Activated naive CD4-positive, alpha-beta T cell treated with anti-CD3 and anti-CD28 coated beads for 36 hours (primary cell): ENCODE measurements at places on chromosomes 3 and 15. TPM values are rescaled to one million over a fixed set of nuclear protein-coding genes. Genes with fewer than 3 reads are reported as not detected.

DNA sequence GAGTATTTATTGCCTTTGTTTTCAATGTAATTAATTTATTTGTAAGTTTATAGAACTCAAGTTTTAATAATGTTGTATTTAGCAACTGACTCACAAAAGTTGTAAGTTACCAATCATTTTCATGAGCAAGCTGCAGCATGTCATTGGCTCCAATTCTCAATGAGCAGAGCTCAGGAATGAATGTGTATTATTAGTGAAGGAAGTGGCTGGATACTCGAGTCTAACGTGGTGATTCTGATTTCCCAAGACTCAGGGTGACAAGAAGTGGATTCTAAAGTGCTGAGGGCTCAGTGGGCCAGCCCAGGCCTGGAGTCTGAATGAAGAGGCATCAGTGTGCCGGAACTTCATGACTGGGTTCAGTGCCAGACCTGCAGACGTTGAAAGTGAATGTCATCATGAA lies 39.6 kb downstream of the CLDN11 start:
- no peak for DNase-seq

Gene LMAN1L
- total RNA-seq = not detected

DNA sequence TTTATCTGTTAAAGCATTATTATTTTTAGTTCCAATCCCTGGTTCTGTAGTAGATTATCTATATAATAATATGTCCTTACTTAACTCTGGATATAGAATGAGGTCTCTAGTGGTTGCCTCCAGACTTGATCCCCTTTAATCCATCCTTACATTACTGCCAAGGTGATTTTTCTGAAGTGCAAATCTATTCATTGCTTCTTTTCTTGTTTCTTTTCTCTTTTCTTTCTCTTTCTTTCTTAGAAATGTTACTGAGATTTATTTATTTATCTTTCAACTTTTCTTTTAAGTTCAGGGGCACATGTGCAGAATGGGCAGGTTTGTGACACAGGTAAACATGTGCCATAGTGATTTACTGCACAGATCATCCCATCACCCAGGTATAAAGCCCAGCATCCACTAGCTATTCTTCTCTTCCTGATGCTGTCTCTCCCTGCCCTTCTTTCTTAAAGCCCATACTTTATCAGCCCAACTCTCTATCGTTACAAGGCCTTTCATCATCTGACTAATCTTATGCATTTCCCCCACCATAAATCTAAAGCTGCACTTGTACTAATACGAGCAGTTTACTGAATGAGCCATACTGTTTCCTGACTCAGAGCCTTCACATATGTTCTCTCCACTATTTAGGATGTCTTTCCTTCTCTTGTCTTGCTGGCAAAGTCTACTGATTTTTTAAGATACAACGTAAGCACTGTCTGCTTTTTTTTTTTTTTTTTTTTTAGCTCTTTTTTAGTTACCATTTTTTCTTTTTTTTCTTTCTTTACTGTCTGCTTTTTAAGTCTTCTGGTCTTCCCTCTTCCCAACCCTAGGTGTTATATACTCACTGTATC lies 4.6 kb downstream of the GLCE start:
- DNase-seq = no peak

Gene ZBED2
- total RNA-seq = 394 TPM

Gene ZNF662
- 1.5 TPM for total RNA-seq

DNA sequence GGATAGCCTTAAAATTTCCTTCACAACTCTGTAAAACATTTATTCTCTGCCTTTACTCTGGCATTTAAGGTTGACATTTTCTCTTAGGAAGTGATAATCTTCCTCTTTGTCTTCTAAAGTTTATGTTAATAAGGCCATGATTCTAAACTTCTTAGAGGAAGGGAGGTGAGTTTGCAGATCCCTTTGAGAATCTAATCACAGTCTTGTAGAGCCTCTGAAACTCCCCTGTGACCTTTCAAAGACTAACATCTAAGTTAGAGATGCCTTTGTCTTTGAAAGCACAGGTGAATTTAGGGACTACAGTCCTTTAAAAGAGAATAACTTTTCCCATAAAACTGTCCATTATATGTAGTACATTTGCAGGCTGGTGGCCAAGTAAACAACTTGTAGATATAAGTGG lies 115.1 kb downstream of the PLCL2 start:
- DNase-seq = no peak

Gene LRRIQ4
- total RNA-seq = not detected

DNA sequence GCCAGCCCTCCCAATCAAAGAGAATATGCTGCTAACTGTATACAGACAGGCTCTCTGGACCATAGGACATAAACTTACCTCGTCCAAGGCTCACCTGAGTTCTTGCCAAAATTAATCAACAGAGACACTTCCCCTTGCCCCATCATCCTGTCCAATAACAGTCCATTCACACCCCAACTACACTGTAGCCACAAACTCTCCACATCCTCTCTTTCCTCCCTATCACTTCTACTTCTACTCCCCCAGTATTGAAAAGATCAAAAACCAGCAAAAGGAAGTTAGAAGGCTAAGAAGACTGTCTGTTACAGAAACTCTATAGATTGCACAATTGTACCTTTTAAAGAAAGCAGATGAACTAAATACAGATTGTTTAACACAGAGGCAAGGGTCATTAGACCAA lies 133.5 kb upstream of the STT3B start:
- DNase-seq = no peak

DNA sequence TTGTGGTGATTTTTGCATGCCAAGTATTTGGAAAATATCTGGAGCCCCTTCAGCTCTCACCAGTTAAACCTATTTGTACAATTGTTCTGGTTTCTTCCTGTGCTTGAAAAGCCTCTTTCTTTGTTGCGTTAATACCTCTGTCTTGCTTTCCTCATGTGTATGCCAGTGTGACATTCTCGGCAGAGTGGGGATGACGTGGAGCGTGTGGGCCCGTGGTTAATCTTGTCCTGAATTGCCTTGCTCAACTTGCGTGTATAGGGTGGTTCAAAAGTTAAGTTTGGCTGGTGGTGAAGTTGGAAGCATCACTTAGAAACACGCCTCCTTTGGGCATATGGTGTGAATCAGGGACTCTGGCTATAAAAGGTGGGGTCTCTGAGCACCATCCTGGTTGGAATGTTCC lies 67.1 kb downstream of the IGF1R start:
- no peak for DNase-seq

Gene HDC
- 0.95 TPM for total RNA-seq

DNA sequence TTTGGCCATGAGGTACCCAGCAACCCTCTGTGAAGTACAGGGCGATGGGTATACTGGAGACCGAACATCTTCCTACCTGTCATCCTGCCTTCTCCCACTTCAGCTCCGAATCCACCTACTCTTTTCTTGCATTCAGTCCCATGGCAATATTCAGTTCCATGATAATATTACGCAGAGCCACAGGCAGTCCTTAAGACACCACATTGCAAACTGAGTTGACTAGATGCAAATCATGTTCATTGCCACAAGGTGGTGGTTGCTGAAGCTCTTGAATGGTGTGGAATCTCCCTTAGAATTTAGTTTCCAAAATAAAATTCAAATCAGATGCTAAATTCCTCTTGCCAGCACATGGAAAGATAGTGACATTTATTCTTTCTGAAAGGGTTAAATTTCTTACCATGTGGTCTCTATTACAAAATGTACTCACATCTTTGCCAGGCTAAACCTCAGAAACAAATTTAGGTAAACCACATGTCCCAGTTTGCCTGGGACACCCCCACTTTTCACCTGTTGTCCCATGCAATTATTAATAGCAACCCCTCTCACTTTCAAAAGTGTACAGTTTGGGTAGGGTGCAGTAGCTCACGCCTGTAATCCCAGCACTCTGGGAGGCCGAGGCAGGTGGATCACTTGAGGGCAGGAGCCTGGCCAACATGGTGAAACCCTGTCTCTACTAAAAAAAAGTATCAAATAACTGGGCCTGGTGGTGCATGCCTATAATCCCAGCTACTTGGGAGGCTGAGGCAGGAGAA lies 1.7 kb upstream of the NME9 start:
- no peak for DNase-seq

- no peak for DNase-seq
Observed at GRCh38 chr3:145719114-145719513, 441.9 kb downstream of the PLOD2 start.

DNA sequence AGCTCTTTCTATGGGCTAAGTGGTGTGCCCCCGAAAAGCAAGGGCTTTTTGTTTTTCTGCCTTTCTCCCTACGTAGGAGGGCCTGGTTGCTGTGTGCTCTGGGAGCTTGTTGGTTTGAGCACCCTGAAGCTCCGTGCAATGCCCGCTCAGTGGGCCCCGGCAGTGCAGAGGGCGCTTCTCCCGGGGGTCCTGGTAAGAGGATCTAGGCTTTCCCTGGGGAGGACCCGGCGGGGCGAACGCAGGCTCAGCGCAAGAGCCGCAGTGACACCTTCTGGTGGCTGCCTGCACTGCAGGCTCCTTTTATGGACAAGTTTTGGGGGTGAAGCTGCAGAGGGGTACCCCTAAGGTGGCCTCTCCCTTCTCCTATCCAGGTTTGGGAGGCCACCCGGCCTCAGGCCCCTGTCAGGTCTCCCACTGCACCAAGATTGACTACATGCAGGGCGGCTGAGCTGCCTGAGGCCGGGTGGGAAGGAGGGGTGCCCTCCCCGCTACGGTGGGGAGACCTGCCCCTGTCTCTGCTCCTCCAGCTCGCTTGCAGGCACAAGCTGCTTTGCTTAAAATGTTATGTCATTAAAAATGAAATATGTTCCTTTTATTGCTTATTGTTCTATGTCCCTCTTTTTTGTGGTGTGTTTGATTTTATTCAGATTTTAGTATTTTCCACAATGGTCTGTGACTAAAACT lies 387.9 kb downstream of the GABRG3 start:
- DNase-seq = no peak

Gene ZPLD1
- total RNA-seq = not detected

Gene SLC12A1
- total RNA-seq = not detected

- DNase-seq = no peak
Observed at GRCh38 chr15:77342807-77343206, 77.1 kb downstream of the PEAK1 start.

GRCh38 chr3:116966649-116967048 lies 257.1 kb downstream of the TUSC7 start:
- DNase-seq = no peak

DNA sequence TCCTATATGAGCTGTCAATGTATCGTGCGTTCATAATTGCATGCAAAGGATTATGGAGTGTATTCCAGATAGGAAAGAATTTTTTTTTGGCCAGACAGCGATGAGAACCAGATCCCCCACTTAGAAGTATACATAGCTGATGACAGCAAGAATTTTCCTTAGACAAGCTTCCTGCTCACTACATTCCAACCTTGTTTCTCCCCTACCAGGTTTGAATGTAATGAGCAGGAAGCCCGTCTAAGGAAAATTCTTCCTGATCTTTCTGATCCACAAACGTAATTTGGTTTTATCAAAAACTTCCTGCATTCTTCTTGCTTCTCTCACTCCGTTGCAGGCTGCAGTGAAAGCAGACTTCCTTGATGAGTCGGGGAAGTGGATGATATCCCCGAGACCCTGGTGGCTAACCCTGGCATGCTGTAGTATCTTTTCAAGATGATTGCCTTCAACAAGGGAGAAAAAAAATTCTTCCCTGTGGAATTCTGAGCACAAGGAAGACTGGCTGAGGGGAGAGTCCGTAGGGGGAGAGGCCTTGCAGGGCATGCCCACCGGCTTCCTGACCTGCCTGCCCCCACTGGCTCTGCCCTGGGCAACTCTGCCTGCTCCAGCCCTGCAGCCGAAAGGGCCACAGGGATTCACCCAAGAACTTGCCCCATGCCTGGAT lies 243.1 kb downstream of the TLE3 start:
- no peak for DNase-seq

- no peak for DNase-seq
Observed at GRCh38 chr3:128256131-128256530, 102.8 kb downstream of the EEFSEC start.

Gene LRRC57
- 16.3 TPM for total RNA-seq

DNA sequence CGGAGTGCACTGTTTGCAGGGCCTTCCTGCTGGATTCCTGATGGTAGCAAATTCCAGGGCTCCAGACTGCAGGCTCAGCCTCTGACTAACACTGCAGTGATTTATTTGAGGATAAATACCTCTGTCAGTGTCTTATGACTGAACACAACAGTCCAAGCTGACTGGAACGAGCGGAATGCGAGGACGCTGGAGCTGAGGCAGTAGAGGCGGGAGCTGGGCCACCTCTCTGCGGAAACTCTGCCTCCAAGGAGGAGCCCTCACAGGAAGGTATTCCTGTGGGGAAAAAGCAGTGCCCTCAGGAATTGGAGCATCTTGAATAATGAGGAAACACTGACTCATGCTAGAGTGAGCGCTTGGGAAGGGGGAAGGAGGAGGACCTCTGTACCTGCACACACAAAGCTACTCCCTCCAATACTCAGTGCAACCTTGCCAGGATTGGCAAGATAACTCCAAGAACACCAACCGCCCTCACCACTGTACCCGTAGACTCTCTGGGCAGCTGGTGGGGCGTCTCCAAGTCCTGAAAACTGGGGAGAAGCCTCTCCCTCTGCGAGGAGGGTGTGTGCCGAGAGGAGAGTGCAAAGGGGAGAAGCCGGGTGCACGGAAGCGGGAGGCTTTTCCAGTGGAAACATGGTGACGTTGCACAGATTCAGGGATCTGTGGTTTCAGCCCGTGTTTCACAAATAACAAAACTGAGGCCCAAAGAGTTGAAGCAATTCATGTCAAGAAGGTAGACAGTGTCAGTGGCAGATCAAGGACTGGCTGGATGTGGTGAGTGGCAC lies 43.0 kb downstream of the VGLL4 start:
- no peak for DNase-seq

DNA sequence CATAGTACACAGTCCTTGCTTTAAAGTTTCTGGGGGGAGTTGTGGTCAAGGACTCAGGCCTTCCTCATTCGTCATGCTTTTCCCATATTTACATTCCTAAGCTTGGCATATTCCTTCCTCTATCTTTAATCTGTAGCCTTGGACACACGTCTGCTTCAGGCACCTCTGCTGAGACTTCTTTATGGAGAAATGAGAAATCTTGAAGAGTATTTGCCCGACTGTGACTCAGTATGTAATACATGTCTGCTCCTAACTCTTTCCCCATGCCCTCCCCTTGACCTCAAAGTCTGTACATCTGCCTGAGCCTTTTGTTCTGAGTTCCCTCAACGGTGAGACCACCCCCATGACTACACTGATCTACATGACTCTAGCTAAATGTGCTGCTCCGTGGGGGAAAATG lies 246.1 kb downstream of the SI start:
- no peak for DNase-seq

Gene ANKUB1
- not detected for total RNA-seq

Gene NLGN1
- total RNA-seq = not detected

GRCh38 chr15:76011627-76012551 lies at the start of gene NRG4:
Gene NRG4, minus strand, starts transcription at chr15:76012424. Its CDS starts 1,194 bp downstream, at chr15:76011230.
- DNase-seq = no peak

DNA sequence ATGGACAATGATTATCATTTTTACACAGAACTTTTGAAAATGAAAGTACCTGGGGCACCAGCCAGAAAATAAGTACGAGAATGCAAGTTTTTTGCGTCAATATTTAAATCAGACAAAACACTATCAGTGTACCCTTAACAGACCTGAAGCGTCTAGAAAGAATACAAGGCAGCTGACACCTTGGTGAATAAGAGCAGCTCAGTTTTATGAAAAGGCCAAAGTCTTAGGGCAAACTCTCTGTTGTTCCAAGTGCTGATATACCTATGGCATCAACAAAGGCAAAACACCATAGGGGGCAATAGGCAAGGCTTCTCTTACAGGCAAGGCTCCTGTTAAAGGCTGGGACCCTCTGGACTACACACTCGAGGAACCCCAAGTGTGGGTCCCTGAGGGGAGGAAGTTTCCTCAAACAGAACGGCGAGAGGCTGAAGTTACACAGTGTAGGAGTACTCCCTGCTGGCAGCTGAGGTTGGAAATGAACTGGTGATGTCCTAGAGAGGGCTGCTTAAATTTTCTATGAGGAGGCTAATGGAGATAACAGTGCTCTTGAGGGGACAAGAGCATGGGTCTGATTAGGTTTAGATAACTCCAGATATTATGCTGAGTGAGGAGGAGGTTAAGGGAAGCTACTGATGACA lies 291.0 kb downstream of the TIGIT start:
- no peak for DNase-seq

Gene GOLGA6A
- total RNA-seq = 0.84 TPM
